ENCODE measurements at places on chromosomes 12 and 14.

DNA sequence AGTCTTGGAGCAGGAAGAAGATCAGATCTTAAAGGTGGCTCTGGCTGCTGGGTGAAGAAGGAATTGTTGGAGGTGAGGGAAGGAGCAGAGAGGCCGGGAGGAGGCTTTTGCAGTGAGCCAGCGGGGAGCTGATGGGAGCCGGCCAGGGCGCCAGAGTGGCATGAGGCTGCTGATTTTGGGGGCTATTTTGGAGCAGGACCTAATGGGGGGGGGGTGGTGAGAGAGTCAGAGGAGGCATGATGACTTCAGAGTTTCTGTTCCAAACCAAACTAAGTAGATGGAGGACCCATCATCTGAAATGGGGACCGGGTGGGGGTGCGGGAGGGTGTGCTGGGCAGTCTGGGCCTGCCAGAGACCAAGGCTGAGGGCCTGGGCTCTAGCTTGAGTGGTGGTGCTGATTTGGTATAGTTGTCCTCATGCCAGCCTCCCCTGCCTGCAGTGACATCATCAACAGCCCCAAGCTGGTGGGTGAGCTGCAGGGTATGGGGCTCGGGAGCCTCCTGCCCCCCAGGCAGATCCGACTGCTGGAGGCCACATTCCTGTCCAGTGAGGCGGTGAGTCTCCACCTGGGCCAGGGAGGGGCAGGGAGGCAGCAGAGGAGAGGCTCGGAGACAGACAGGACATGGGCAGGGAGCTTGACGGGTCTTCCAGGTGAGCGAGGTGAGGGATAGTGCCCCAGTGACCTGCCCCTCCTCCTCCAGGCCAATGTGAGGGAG, 6.2 kb downstream of the TNFAIP2 start:
- no peak for DNase-seq

GRCh38 chr14:50545618-50546017, 13.2 kb upstream of the MAP4K5 start:
- no peak for DNase-seq

GRCh38 chr12:38159591-38160317, 156.8 kb upstream of the ALG10B start:
- no peak for DNase-seq

GRCh38 chr12:64187370-64187769, 34.7 kb downstream of the KICS2 start:
- no peak for DNase-seq

- no peak for DNase-seq
Measured at GRCh38 chr14:21860172-21860571, 186.6 kb upstream of the OR4E1 start.

GRCh38 chr14:104331871-104332605, 193.7 kb downstream of the KIF26A start:
- DNase-seq: no peak

- DNase-seq: no peak
Measured at GRCh38 chr14:69376439-69376838, 21.7 kb downstream of the ERH start.

DNA sequence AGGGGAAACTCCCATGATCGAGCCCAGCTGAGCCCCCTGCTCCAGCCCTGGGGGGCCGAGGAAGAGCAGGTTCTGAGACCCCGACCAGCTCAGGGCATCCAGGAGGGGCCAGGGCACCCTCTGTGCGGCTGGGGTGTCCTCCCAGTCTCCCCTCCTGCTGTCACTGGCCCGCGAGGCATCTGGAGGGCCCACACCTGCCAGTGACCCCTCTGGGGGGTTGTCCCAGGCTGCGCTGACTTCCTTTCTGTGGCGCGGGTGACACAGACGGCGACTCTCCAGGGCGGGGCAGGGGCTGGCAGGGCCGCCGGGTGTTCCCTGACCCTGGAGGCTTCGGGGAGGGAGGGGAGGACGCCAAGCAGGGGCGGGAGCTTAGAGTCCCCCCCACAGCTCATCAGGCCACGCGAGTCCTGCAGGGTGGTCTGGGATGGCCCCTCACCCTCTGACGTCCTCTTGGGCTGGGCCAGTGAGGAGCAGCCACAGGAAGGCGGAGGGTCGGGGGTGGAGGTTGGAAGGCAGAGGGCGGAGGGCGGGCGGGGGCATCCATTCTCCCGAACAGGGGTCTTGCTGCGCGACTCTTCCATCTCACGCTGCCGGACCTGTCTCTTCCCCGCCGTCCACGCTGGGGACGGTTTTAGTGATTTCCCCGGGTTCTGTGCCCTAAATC, 38.6 kb upstream of the FBRSL1 start:
- no peak for DNase-seq

All from renal pelvis (tissue), 12 donors.